ENCODE measurements at places on chromosomes 3 and 15.

DNA sequence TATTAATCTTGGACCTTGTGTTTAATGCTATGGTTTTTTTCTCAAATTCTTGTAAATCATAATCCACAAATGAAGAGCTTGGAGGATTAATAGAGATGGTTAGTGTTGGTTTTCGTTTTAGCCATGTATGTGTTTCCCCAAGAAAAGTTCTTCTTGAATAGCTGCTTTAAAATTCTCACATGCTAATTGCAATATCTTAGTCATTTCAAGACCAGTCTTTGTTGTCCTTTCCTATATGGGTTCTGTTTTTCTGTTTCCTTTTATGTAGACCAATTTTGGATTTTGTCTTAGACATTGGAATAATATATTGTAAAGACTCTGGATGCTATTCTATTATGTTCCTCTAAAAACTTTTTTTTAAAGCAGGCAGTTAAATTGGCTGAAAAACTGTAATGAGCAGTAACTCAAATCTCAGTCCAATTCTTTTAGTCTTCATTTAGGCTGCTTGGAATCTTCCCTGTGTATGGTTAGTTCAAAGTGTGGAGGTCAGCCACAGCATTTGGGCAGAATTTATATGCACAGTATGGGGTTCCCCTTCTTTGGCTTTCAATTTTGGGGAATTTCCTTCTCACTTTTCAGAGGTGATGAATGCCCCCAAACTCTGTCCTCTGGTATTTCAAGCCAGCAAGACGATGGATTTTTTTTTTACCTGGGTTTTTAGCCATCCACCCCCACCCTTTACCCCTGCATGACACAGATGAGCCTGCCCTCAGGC lies 39.1 kb upstream of the DNAJC13 start:
- no peak for DNase-seq

DNA sequence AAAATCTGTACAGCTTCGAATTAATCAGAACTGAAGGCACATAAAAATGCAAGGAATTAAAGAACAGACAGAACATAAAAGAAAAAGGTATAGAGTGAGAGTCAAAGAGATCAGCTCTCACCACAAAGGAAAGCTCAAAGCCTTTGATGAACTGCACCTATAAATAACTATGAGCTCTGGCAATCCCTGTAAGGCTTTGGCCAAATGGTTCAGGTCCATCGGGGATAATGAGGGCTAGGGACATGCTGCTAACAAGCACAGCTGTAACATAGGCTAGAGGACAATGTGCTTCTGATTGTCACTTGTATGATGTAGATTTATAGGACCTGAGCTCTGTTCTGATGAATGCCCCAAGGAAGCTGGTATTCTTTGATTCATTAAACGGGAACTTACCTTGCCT lies 113.9 kb upstream of the MRPL3 start:
- DNase-seq = no peak

DNA sequence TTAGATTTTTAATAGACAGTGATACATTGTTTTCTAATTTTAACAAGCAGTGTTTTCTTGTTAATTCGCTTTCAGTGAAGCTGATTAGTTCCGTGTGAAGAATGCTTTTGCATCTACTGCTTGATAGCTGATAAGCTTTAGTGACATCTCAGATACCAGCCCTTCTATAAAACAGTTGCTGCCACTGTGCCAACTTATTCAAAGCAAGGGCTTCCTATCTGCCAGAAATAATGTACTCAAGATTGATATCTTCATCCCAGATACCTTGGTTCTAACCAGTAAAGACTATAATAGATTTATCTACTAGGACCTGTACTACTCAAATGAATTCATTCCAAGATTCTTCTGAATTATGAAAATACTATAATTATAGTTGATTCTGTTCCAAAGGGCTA lies 30.4 kb downstream of the RARB start:
- no peak for DNase-seq

DNA sequence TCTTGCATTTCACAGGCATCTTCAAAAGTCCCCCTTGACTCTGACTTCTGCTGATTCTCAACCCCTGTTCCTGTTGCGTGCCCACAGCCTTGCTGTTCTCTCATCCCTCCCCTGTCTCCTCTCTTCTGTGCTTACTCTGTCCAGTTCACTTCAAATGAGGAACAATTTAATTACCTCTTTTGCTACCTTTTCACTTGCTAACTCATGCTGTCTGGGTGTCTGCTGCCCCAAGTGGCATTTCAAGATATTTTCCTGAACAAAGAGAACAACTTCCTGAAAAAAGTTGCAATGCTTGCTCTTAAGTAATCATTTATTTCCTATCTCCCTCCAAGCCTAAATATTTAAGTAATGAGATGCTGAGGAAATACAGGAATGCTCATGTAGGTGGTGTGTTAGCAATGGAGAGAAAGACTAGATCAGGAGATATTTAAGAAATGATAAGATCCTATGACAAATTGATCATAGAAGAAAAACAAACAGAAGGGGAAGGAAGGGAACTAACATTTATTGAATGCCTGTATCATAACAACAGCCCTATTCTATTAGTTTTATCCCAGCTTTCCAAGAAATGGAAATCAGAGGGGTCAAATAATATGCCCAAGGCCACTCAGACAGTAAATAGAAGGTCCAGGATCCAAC lies 42.2 kb downstream of the SV2B start:
- DNase-seq = no peak

DNA sequence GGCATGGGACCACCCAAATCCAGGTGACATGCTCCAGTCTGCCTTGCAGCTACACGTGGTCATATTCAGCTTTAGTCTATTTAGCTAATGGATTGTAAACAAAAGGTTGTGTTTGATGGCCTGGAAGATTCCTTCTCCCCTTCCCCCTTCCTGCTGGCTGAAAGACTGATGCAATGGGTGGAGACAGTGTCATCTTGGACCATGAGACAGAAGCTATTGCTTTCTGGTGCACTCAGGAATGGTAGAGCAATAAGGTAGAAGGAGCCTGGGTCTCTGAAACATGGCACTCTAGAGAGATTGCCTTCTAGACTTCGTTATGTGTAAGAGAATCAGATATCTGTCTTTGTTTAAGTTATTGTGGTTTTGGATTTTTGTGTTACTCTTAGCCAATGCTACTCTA lies 25.7 kb upstream of the PTX3 start:
- peak; percentile 14 for DNase-seq
